WERI-Rb-1 (cell line): ENCODE measurements at places on chromosomes 1 and 21.

DNA sequence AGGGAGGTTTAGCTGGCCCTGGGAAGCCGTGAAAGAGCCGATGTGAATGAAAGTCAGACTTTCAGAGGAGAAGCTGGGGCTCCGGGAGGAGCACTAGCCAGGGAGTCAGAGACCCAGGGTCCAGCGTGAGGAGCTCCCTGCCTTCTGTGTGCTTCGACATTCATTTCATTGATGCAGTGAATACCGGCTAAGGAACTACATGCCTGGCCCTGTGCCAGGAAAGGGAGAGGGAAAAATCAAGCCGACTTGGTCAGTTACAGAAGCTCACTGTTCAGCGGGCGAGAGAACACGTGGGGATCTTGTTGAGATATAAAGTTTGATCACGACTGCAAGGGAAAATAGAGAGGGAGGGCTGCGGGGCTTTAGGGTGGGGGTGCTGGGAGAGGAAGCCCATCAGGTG lies 76.7 kb upstream of the RUNX3 start:
- no peak for DNase-seq

DNA sequence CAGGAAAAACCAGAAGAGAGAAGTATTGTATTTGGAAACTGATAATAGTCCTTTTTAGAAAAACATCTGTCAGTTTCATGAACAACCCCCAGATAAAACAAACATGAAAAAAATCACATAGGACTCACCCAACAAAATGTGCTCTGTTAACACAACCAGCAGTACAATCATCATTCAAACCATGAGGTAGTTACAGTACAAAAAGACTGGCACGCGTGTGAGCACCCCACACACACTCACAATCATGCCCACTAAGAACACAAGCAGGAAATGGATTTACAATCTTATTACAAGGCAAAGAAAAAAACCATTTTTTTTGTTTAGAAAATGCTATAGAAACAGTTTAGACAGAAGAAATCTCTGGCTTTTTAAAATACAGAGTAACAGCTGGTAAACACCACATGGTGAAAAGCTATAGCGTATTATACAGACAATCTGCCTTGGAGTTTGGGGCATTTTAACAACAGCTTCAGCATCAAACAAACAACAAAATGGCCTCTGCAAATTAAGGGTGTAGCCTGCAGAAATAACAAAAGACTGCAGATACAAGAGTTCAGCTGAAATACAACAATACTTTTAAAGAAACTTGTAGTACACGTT lies 180.0 kb downstream of the CDC7 start:
- DNase-seq, result no peak

GRCh38 chr1:75625795-75626194 lies 14.9 kb upstream of the SLC44A5 start:
- DNase-seq, result no peak

DNA sequence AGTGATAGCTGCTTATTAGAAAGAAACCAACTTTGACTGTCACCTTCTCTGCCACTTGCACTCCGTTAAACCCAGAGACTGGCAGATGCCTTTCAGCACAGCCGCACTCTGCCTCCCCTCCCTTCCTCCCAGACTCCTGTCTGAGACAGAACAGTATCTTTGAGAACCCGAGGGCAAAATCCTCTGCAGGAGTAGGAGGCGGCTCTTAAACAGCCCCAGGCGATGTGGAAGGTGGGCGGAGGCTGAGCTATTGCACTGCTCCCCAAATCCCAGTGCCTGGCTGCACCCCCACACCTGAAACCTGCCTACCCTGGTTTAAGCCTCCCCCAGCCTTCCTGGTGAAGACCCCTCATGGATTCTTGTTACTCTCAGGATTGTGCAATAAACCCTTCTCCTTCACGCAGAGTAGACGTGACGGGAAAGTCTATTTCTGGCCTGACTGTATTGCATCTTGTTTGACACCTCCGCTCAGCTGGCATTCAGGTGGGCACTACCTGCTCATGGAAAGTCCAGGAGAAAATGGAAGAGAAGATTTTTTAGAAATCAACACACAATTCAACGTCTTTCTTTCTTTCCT lies 34.4 kb upstream of the IGSF21 start:
- DNase-seq, result no peak

DNA sequence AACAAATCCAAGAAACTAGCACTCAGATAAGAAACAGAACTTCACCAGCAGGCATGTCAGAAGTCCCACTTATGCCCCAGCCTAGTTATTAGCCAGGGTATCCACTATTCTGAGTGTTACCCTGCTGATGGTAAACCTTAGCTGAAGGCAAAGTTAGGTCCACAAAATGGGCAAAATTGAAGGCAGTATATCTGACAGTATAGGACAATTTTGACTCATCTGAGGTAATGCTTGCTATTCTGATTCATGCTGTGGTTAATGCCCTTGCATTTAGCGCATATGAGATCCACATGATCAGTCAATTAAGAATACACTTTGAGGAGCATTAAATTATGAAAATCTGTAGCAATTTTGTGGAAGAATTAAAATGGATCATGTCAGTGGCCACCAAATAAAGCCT lies 15.1 kb downstream of the IFI44 start:
- DNase-seq, result no peak

DNA sequence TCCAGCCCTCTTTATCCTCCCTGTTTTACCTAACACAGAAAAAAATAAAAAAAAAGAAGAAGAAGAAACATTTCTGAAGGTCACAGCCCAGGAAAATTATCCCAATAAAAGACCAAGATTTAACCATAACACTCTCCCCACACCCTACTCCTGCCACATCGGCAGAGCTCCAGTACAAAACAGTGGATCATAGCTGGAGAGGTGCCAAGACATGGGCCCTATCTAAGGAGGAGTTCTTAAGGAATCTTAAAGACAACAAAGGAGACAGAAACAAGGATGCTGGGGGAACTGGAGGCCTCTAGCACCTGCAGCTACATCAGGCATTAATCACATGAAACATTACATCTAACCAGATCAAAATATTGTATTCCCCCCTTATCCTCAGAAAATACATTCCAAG lies 432.8 kb downstream of the MATN1 start:
- no peak for DNase-seq

DNA sequence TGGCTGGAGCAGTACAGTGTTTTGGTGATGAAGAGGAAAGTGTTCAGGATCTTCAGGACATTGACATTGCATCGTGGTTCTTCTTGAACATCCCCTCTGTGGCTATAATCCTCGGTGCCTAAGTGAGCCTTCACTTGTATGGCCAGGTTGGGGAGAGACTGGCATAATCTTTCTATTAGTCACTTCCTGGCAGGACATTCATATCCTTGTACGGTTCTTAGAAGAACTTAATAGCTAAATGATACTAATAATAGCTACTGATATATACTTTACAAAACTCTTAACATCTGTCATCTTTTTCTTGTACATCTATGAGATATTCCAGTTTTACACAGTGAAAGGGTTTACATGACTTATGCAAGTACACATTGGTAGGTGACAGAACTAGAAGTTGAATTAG lies 35.8 kb downstream of the CELF3 start:
- no peak for DNase-seq

- no peak for DNase-seq
Observed at GRCh38 chr1:147748676-147749350, 11.6 kb downstream of the GJA5 start.

DNA sequence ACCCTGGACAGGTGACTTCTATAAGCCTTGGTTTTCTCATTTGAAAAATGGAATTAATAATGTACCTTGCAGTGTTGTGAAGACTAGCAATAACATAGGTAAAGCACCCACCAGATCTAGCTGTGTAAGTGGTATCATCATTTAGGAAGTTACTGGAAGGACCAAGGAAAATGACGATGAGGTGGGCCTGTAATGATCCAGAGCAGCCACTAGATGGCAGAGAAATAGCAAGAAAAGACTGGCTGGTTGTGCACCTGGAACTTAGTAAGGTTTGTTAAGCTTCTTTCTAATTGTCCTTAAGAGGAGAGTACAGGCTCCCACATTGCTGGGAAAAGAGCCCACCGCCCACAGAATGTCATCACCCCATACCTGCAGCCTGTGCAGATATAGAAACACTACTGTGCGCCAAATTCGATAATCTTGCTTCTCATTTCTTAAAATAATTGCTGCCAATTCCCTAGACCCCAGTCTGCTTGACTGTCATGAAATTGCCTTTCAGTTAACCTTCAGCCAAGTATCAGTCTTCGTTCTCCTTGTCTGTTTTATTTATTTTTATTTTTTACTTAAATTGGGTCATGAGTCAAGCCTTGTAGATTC lies 37.2 kb downstream of the WNT4 start:
- DNase-seq, result no peak

DNA sequence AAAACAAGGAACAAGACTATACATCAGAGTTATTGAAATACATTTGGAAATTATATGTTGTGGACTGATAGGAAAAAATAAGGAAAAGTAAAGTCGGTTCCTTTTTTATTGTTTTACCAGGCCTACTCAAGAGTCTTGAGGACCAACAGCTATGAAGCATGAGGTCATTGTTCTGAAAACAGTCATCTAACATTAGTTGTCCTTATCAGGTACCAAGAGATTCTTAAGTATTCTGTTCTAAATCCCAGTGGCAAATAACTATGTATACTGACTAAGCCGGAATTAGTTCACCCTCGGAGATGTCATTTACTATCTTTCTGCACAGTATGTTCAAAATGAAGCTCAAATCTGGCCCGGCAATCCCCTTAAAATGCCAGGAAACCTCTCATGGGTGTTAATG lies 585 bp downstream of the ADGRL4 start:
- no peak for DNase-seq

DNA sequence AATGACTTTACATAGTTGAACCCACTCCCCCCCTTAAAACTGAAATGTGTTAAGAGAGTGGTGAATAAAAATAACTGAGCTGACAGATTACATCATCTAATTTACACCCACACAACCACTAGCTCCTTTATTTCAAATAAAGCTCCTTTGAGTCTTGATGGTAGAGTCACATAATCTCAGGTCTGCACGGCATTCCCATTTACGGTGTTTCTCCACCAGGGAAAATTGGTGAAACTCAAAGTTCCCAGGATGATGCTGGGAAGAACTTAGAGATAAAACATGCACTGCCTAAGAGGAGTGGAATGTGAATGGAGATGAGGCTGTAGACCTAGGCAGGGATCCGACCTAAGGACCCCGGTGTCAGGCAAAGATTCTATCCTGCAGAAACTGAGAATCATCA lies 727.8 kb upstream of the ADAMTS5 start:
- no peak for DNase-seq

GRCh38 chr1:246450611-246451251 lies 56.3 kb downstream of the SMYD3 start:
- no peak for DNase-seq

DNA sequence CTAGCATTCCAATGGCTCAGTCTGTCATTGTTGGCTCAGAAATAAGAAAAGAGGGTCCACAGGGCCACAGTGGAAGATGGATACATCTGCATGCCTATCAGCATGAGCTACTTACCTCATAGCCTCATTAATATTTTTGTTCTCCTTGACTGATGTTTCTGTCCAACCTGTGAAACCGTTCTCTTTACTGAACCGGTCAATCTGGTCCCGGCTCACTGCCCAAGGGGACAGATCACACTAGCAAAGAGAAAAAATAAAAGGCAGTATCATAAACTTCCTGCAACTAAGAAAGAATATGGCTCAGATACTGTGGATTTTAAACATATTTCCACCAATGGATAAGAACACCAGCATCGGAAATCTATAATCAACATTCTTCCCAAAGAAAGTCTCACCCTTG lies 4.7 kb downstream of the RAB29 start:
- no peak for DNase-seq

DNA sequence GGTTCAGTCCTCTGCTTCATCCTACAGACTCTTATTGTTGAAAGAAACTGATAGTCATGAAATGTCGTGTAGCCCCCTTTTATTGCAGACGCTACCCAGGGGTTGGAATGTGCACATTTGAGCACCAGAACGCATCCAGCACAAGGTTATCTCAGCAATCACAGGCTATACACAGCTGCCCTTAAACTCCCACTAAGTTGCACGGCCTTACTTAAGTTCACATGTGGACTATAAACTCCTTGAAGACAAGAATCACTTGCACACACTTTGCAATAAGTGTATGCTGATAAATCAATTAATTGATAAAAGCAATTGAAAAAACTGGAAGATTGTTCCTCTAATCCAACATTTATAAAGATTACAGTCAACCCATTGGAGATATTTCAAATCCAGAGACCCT lies 18.9 kb downstream of the SLC30A10 start:
- no peak for DNase-seq

DNA sequence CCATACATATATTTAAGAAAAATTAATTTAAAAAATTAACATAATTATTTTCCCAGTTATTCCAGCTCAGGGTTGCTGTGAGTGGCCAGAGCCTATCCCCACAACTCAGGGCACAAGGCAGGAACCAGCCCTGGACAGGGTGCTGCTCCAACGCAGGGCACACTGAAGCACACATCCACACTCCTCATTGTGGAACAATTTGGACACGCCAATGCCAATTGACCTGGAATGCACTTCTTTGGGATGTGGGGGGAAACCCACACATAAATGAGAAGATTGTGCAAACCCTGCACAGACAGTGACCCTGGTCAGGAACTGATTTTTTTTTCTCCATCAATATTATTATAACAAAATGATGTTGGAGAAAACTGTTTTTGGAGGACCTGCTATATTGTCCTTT lies 23.4 kb downstream of the SAMSN1 start:
- DNase-seq, result no peak

DNA sequence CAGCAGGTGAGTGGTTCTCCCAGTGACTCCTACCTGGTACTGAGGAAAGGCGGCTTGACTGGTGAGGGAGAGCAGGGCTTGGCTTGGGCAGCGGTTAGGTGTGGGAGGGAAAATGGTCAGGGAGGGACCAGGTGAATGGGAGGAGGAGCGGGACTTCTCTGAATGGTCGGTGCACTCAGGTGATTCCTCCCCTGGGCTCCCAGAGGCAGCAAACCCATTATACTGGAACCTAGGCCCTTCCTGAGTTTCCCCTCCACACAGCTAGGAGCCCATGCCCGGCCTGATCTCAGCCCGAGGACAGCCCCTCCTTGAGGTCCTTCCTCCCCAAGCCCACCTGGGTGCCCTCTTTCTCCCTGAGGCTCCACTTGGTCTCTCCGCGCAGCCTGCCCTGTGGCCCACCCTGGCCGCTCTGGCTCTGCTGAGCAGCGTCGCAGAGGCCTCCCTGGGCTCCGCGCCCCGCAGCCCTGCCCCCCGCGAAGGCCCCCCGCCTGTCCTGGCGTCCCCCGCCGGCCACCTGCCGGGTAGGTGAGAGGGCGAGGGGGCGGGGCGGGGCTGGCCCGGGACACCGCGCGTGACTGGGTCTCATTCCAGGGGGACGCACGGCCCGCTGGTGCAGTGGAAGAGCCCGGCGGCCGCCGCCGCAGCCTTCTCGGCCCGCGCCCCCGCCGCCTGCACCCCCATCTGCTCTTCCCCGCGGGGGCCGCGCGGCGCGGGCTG lies 2.3 kb downstream of the ARTN start:
- peak; percentile 57 for DNase-seq
